Stimulated activated CD8-positive, alpha-beta memory T cell treated with anti-CD3 and anti-CD28 coated beads, Interleukin-4, amount 100 ng/mL, for 24 hours (primary cell): ENCODE measurements at places on chromosomes 2 and 18.
A peak's percentile ranks its signal among the peaks of the same experiment; 100 is the strongest.

DNA sequence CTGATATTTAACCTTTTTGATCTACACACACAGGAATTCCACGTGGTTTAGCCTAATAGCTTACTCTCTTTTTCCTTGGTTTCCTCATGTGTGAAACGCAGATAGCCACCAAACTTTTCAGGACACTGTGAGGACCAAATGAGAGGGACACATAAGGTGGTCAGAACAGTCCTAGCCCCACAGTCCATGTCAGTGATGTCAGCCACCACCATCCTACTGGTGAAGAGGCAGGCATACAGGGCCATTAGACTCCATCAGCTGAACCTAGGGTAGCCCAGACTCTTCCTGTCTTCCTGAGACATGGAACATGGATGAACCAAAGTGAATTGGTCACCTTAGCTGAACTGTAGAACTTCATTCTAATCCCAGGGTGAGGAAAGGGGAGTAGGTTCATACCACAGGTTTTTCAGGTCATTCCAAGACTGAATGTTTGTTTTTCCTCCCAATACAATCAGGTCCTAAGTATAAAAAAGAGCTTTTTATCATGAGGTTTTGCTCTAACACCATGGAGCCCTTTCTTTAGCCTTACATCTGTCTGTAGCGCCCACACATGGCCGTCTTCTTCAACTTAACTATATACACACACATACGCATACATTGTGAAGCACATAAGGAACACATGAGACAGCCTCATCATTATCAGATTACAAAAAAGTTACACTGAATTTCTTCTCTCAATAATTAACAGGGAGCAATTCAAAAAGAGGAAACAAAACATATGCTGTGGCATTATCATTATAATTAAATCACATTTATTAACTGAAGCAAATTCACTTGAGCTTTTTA is 18.5 kb upstream of the NFE2L2 start:
- no peak for DNase-seq

DNA sequence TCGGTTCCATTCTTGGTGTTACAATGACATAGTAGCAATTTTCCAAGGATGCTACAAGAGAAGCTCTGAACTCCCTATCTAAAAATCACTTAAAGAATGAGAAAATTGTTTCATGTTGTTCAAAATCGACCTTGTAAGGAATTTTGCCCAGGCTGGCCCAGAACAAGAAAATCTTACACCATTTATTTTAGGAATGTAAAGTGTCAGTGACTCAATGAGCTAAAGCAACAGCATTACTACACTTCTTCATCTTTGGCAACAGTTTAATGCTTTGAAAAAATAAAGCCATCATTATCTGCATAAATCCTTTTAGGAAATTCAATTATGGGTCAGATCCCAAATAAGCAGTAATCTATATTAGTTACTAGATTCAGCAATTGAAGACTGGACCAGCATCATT is 38.6 kb downstream of the SLC25A12 start:
- DNase-seq, result no peak

DNA sequence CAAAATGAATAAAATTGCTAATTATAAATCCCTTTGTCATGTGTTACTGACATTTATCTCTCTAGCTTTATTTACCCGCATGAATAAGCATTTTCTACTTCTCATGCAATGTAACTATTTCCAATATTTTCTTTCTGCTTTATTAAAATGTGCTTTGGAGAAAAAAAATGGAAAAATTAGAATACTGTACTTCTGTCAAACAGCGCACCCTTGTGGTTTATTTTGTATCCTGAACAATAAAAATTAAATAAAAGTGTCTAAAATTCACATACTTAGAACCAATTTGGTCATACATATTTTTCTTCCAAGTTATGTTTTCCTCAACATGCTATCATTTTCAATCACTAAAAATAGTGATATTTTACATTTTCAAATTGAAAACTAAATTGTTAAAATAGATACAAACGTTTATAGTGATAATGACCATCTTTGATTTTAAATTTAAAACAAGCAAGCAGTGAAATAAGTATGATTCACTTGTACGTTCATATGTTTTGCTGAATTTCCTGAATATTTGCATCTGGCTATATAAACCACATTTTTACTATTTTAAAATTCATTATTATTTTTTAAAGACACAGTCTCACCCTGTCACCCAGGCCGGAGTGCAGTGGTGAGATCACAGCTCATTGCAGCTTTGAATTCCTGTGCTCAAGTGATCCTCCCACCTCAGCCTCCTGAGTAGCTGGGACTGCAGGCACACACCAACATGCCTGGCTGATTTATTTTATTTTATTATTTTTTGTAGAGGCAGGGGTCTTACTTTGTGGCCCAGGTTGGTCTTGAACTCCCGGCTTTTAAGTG is 95.9 kb upstream of the GRB14 start:
- DNase-seq, result no peak

GRCh38 chr2:182980115-182980514 is 58.1 kb downstream of the NCKAP1 start:
- no peak for DNase-seq

DNA sequence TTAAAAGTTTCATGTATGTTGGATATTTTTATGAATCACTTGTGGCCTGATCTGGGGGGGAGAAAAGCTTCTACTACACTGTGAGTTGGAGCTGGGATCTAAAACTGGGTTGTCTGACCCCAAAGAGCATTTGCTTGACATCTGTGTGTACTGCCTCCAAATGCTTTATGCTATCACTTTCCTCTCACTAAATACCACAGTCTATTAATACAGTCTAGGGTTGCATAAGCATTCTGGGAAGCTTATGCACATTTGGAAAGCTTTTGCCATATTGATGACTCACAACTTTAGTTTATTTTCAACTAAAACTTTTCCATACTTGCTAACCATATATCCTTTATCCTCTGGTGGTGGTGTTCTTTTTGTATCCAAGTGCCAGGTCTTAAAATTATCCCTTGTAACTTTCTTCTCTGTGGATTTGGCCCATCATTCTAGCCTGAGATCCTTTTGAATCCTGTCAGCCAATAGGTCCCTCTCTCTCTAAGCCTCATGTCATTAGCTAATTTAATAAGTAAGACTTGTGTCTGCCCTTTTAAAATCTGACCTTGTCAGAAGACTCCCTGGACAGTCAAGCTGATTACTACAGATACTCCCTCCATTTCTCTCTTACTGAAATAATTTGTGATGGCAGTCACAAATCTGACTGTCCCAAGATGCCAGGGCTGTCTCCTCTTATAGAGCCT is 72.7 kb downstream of the NXPH2 start:
- DNase-seq, result no peak

- peak; percentile 57 for DNase-seq
These were observed at the start of gene SNED1 for GRCh38 chr2:240997856-240998705. SNED1 (plus strand) TSS chr2:240998618; CDS start chr2:240998838, 220 bp downstream.

DNA sequence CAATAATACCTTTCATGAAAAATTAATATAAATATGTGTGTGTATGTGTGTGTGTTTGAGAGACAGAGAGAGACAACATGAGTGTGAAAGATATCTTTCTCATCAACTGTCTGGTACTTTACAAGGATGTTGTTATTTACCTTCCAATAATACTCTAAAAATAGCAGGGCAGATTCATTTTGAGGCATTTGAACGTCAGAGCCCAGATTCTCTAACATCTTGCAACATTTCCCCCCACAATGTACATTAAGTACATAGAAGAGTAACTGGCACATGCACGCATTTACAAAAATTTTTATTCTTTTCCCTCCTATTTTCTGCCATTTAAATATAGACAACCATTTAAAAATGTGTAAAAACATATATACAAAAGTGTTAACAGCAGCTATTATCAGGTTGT is 100.9 kb downstream of the PID1 start:
- DNase-seq, result no peak

- DNase-seq, result no peak
These were observed 174.5 kb downstream of the CTIF start for GRCh38 chr18:48713309-48713708.

DNA sequence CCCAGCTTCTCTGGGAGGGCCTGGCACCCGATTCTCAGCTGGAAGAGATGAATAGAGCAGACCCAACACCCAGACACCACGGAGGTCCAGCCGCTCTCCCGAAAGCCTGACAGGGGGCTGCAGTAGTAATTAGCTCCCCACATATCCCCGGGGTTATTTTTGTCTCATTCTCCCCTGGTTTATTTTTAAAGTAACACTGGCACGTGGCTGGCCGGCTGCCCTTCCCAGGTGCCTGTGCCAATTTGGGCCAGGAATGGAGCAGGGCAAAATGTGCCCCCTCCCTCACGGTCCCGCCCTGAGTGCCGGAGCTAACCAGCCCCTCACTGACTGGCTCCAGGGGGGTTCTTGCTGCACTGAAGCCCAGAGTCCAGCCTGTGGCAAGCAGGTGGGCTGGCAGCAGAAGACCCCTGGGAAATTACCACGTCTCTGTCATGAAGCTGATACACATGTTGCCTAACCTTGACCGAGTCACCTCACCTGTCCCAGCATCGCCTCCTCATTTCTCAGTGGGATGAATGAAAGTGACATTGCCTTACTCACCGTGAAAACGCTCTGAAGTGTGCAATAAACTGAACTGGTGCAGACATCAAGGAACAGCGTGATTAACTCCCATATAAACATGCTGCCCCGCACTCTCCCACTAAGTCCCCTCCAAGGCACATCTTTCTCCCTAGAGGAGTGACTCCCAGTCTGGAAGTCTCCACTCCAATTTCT is 18.4 kb downstream of the KCNK3 start:
- DNase-seq, result no peak

DNA sequence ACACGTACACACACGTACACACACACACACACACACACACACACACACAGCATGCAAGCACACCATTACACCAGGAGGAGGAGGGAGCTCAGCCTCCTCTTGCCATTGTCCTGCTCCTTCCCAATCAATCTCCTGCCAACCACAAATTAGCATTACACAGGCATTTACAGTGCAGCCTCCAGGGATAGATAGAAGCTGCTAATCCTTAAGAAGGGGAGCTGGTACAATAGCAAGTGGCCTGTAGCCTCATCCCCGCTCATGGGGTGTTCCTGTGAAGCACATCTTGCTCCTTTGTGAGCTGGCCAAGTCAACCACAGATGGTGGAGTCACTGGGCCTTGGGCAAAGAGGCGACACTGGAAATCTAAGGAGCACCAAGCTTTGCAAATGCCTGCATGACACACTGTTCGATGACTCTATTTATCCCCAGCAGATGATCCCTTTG is 110.3 kb upstream of the PKDCC start:
- DNase-seq, result no peak

- DNase-seq, result no peak
These were observed 29.6 kb downstream of the IGFBP5 start for GRCh38 chr2:216665717-216666116.

GRCh38 chr2:191643429-191643828 is 34.5 kb upstream of the NABP1 start:
- no peak for DNase-seq

DNA sequence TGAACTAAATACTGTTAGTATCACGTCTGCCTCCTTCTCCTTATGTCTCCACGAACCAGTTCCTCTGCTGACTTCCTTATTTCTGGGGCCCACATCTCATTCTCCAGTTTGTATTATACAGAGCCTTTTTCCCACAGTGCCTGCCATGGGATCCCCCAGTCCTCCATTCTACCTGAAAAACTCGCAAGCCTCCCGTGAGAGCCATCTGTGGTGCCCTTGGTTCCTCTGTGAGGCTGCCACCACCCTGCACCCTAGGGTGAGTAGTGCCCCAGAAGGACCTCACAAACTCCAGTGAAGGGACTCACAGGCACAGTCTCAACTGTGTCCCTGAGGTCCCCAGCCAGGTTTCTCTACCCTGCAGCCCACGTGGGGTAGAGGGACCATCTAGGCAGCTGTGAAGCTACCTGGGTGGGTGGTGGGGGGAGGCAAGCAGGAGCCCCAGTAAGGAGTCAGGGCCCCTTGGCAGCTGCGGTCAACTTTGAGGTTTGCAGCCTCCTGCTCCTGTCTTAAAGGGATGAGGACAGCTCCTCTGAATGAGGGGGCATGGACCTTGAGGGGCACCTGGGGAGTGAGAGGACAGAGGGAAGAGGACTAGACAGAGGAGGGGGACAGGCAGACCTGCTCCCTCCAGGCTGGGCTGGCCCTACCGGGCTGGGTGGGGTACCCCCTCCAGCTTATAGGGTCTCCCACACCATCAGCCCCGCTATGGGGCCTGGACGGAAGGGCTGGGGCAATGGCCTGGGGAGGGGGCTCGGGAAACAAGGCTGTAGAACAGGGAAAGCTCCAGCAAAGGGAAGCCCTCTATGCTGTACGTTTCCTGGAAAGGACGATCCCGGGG is 1.0 kb downstream of the PSTPIP2 start:
- DNase-seq, result no peak

- DNase-seq, result no peak
These were observed 58.6 kb downstream of the TMEM17 start for GRCh38 chr2:62447411-62447810.

GRCh38 chr2:63163161-63163820 is 112.7 kb downstream of the OTX1 start:
- DNase-seq, result no peak

DNA sequence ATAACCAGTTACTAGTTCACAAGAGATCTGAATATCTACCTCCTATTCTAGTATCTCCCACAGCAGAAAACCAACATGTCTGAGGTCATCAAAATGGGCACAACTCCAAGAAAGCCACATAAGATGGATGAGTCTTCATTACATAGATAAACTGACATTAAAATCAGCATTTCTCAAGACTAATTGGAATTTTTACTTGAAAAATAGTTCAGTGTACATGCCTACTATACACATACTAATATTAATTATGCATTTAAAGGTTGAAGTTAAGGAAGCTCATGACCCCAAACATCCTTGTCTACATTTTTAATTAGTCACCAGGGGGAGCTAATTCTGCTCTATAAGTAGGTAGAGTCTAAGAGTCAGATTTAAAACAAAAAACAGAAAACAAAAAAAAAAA is 41.9 kb downstream of the ZNF521 start:
- DNase-seq, result no peak

DNA sequence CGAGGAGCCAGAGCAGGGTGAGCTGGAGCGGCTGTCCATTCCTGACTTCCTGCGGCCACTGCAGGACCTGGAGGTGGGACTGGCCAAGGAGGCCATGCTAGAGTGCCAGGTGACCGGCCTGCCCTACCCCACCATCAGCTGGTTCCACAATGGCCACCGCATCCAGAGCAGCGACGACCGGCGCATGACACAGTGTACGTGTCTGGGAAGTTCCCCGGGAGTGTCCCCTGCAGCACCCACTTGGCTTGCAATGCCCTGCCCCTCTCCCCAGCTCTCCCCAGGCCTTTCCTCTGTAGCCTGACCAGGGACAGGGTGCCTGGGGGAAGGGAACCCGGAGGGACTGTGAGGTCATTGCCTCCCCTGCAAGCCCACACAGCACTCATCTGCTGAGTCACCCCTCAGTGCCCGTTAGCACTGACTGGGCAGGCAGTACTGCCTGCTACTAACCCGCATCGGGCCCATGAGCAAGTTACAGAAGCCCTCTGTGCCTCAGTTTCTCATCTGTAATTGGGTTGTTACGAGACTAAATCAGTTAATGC is 29.4 kb upstream of the GMPPA start:
- DNase-seq, result no peak

GRCh38 chr2:192278701-192279100 is 84.0 kb upstream of the TMEFF2 start:
- no peak for DNase-seq

- no peak for DNase-seq
These were observed 67.3 kb downstream of the B3GNT2 start for GRCh38 chr2:62263076-62263715.
